ENCODE measurements at places on chromosomes 5 and 9.

DNA sequence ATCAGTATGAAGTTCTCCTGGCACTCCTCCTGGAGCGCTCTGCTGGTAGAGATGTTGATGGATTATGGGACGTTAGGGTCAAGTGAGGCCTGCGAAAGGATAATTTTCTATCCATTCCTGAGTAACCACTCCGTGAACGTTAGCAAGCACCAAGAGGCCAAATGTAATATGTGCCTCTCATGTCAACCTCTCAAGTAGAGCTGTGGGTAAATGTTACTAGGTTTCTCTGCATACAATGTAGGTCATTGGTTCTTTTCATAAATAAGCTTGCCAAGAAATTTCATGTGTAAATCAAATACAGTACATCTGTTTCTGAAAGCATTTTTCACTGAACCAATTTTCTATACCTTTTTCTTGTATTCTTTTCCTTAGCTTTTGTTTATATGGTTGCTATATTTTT, 126.3 kb downstream of the KDM4C start:
- no peak for DNase-seq

GRCh38 chr5:137498301-137498735, 808 bp downstream of the SPOCK1 start:
- DNase-seq: peak; percentile 67

DNA sequence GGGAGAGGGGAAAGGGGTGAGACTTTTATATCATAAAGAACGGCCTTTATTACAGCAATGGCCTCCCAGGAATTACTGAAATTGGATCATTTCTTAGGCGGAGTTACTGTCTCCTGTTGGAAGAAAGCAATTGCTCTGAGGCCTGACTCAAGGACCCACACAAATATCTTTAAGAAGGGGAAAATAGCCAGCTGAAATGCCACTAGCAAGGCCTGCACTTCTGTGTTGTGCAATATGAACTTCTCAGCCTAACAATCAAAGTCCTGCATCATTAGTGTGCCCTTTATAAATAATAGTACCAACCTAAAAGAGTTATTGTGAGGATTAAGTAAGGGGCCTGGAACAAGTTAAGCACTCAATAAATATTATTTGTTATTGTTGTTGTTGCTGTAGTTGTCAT, 30.1 kb upstream of the TRIM32 start:
- no peak for DNase-seq

DNA sequence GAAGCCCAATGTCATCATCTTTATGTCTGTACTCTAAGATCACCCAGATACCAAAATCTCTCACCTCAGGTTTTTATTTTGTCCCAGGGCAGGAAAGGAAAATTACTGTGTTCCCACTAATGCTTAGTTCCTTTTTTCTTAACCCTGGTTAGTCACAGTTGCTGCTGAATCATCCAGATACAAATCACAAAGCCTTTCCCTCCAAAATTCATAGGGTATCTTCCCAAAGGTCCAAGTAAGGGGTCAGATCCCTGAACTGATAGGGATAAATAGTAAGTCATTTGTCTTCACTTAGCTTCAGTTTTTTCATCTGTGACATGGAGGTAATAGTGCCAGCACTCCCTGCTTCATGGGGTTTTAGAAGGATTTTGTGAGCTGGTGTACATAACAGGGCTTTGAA, 2.2 kb downstream of the PLCXD3 start:
- DNase-seq: no peak

- no peak for DNase-seq
These were observed 118.2 kb downstream of the FRMD3 start for GRCh38 chr9:83419961-83420360.

- DNase-seq: no peak
These were observed 175.2 kb downstream of the GAPVD1 start for GRCh38 chr9:125436613-125437443.

DNA sequence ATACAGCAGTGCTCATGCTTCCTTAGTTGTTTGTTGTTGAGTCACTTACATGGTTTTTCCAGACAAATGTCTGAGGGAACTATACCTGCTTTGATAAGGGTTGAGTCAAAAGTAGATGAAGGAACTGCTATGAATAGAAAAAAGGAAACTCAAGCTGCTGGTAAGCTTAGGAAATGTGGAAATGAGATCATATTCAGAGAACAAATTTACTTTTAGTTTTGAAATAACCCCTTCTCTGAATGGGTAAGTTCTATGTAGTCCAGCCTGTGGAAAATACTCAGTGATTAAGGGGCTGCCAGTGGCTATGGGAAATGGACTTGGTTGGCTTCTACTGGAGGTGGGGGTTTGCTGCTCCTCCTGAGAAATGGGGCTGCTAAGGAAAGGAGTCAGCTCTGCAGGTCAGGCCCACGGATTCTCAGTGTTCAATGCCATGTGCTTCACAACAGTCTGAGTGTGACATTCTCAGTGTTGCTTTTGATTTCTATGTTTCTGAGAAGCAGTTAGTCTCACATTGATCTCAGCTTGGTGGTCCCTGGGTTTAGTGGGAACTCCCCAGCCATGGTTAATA, 47.7 kb upstream of the GLRX start:
- DNase-seq: no peak

DNA sequence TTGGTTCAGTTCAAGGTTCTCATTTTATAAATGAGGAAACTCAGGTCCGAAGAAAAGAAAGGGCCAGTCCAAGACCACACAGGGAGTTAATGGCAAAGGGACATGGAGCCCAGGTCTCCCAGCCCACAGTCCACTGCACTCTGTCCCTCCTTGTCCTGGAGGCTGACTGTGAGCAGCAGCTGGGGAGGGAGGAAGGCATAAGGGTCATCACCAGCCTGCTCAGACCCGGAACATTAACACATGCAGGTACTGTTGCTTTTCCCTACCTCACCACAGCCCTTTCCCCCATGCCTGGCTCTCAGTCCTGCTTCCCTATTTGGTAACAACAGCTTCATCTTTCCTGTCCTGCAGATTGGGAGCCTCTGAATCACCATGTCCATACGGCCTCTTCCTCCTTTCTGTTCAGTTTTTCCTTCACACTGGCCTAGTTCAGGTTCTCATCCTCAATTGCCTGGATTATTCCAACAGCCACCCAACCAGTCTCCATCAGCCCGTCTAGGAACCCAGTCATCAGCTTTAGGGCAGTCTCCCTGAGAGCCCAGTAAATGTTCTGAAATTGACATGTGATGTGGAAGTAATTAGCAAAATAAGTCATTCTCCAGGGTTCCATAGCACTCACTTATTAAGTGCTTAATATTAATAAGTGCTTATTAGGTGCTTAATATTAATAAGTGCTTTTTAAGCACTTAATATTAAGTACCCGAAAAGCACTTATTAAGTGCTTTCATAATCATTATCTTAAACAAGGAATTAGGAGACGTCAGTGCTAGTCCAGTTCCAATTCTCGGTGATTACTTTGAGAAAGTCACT, 4.3 kb downstream of the GPX3 start:
- DNase-seq: no peak

GRCh38 chr9:90423661-90424193, 218.9 kb downstream of the DIRAS2 start:
- DNase-seq: no peak

- DNase-seq: no peak
These were observed 214.1 kb downstream of the SMARCA2 start for GRCh38 chr9:2229109-2229721.

DNA sequence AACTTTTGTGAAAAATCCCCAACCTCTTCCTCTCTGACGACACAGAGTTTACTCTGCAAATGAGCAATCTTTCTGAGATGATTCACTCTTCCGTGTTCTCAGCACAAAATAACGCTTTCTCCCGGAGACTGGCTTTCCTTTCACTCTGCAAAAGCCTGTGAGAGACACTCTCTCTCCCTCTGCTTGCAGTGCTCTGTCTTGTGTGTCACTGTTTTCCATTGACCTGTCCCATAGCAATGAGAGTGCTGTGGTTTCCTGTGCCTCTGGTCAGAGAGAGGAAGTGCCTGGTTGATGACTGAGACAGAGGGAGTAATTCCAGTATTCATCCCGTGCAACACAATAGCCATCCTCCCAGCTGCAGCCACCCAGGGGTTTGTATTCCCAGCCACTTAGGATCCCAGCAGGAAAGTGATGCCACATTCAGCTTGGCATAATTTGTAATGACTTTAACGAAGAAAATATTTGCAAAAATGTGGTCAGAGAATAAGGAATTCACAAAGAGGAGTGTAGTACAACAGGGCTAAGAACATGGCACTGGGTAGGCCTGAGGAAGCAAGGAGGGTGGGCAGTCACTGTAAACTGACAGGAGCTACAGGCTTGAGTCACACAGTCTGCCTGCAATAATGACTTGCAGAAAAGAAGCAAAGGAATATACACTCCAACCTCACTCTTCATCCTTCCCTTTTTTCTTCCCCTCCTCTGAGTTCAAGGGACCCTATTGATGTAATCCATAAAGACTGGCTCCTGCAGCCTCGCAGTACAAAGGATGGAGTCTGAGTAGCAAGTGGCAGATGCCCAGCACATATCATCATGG, 463.5 kb upstream of the RGMB start:
- DNase-seq: peak; percentile 24

- DNase-seq: no peak
These were observed 59.6 kb downstream of the C9orf152 start for GRCh38 chr9:110148384-110148783.

DNA sequence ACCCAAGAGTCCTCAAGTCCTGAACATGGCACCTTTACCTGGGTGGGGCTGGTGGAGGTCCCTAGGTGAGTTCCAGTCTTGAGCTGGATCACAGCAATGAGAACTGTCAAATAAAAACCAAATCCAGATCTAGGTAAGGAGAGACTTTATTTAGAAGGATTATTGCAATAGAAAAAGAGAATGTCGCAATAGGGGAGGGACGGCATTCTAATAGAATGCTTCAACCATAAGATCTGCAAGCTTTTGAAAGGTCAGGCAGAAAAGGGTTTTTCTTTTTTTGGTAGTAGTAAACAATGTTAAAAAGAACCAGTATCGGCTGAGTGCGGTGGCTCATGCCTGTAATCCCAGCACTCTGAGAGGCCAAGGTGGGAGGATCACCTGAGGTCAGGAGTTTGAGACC, 5.2 kb upstream of the GCNT1 start:
- no peak for DNase-seq

GRCh38 chr9:27766073-27766835, 193.0 kb upstream of the C9orf72 start:
- no peak for DNase-seq

- no peak for DNase-seq
These were observed 1.2 kb downstream of the IRX1 start for GRCh38 chr5:3596857-3597166.

GRCh38 chr5:15787681-15788080, 287.7 kb downstream of the FBXL7 start:
- DNase-seq: no peak

- no peak for DNase-seq
These were observed 159.5 kb upstream of the GRAMD2B start for GRCh38 chr5:126263591-126264184.

- no peak for DNase-seq
These were observed 21.4 kb downstream of the PTPN3 start for GRCh38 chr9:109476642-109477257.

DNA sequence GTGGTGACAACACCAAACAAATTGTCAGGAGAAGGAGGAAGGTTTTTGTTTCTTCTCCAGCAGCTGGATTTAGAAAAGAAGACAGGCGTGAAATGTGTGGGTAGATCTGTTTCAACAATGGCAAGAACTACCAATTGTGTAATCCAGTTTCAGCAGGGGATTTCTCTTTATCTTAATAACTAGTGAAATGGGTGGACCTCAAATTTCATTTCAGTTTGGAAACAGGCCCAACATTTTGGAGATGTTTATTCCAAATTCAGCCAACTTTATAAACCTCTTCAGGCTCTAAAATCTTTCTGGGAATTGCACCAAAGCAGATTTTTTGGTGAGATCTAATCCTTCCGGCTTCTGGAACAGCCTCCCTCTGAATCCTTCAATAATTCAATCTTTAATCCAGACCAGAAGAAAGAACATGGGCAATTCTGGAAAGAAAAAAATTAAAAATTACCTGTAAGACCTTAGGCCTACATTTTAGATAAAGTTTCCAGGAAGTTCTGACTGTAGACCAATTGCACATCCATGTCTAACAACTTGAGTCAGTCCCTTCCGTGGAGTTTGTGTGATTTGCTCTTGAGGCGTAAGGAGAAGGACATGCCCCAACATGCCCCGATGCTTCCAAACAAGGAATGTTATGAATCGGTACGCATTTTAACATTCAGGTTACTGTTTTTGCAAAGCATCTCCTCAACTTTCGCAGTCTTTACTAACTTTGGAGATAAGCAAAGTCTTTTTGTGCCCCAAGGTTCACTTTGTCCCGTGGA, 423.6 kb downstream of the IRX1 start:
- DNase-seq: no peak

DNA sequence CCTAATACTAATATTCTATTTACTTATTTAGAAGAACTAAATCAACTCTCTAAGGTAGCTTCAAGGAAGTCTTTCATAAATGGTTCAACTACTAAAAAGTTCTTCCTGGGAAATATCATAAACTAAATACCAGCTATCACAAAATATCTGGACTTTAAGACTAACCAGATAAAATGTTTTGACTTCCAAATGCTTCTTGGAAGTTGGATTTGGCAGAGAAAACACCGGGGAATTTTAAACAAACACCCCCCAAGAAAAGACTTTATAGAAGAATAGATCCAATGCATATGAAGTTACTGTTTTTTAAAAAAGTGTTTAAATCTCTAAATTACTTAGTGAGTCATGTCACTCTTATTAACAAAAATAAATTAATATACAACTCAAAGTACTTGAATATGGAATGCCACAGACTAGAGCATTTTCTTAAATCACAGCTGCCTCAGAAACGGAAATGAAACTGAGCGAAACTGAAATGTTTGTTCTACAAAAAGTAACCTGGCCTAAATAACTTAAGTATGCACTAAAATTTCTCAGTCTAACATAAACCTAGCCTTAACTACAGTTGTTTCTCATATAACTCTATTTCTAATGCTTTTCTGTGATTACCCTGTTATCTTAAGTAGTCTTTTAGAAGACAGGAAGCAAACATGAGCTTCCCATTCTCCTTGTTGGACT, 6.8 kb downstream of the ABCA1 start:
- no peak for DNase-seq

DNA sequence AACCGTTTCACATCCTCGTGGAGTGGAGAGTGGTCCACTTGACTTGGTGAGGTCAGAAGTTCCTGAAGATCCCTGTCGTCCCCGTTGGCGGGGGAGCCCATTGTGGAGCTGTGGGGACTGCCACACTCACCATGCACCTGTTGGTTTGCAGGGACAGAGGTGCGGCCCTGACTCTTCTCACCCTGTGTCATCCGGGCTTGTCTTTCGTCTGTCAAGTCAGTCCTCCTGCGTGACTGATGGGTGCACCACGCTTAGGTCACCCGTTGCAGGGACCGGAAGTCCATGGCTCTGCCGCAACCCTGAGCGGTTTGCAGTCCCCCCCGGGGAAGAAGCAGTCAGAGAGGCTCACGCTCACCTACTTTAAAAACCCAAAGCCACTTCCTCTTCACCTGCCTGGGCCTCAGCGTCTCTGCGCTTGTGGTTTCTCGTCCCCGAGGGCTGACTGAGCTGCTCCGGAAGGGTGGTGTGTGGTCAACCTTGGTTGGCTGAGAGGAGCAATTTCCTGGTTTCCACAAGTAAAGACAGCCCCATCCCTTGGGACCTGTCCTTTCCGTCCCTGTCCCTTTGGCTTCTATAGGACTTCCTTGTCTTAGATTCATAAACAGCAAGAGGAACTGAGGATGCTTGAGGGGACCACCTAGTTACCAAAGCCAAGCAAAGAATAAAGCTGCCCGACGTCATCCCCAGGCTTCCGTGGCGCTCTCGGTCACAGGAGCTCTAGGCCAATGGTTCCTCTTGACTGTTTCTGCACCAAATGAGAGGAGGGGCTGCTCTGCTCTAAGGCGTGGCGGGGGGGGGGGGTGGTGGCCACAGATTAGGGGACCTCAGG, 53.2 kb downstream of the USP20 start:
- no peak for DNase-seq

- no peak for DNase-seq
These were observed 10.8 kb downstream of the ZNF618 start for GRCh38 chr9:113886933-113887332.

Measured in WTC11 (cell line).